ENCODE measurements at places on chromosomes 1 and 21.
A peak's percentile ranks its signal among the peaks of the same experiment; 100 is the strongest.

GRCh38 chr1:51717842-51718241 lies 101.0 kb downstream of the OSBPL9 start:
- DNase-seq, result no peak

GRCh38 chr1:54028306-54029251 lies 10.6 kb upstream of the LDLRAD1 start:
- no peak for DNase-seq

DNA sequence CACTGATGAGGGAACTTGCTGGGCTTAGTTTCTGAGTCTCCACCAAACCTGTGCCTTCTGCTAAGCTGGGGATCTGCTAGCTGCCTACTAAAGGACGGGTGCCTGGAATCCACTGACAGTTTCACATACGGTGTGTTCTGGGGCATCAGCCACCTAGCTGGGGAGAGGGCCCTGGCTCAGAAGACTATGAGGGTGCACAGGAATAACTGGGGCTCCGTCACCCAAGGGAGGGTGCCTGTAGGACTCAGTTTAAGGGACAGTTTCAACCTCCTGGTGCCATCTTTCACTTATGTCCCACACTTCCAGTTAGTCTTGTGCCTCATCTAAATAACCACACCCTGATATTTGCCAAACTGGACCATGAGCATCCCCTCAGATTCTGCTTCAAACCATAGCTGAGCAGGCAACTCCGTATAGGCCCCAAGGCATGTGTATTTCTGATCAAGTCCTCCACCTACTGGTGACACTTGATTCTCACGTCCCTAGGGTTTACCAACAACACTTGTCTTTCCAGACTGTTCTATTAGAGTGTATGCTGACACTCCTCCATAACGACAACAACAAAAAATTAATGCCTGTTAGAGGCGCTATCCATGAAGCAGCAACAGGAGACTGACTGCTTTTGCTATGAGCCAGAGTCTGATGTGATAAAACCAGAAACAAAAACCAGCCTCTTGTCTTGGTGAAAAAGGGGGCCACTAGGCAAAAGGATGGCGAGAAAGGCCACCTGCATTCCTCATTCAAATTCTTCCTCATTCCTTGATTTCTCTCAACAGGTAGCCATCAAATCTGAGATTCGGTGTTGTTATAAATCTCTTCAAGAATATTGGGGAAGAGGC lies 55.0 kb upstream of the PAXBP1 start:
- DNase-seq, result peak; percentile 85

- peak; percentile 53 for DNase-seq
Observed at GRCh38 chr1:70754701-70755100, 292.9 kb downstream of the PTGER3 start.

- DNase-seq, result no peak
Observed at GRCh38 chr1:183898001-183898396, 93.1 kb downstream of the RGL1 start.

- no peak for DNase-seq
Observed at GRCh38 chr1:55311057-55311641, 96.0 kb upstream of the USP24 start.

GRCh38 chr1:240031414-240031813 lies 60.3 kb upstream of the FMN2 start:
- DNase-seq, result no peak

GRCh38 chr1:12615865-12616708 lies 1.9 kb downstream of the DHRS3 start:
- peak; percentile 18 for DNase-seq

GRCh38 chr1:200245473-200245872 lies 164.4 kb downstream of the ZNF281 start:
- peak; percentile 48 for DNase-seq

- DNase-seq, result no peak
Observed at GRCh38 chr1:100151679-100152078, 18.7 kb downstream of the TRMT13 start.

- peak; percentile 32 for DNase-seq
Observed at GRCh38 chr1:203324105-203325025, 19.0 kb downstream of the BTG2 start.

DNA sequence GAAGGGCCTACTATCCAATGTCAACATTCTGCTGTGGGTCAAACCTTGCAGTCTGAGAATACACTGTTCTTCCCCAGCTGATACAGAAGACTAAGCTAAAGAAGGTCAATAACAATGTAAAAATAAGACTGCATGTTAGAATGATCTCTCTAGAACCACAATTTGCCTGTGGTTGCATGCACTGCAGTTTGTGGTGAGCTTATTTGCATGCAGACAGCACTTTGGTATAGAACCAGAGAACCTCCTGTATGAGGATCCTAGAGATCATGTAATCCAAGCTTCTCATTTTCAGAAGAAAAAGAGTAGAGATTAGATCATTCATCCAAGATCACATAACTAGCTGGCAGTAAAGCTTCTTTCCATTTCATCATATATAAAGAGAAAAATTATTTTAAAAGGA lies 15.8 kb downstream of the SYNJ1 start:
- DNase-seq, result peak; percentile 45

DNA sequence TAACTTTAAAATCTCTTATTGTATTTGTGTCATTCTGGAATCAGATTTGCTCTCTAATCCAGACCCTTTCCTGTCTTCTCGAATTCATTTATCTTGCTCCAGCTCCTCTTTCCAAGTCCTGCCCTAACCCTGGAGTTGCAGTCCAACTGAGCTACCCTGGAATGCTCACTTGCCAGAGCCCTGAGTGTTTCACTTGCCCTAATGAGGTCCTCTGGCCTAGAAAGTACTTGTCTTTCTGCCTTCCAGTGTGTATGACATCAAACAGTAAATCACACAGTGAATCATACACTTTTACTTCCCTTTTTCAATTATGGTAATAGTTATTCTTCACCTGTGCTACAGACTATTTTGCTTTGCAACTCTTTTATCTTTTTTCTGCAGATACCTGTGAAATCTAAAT lies 96.9 kb downstream of the NEK7 start:
- DNase-seq, result peak; percentile 62

GRCh38 chr1:87805666-87806378 lies 477.1 kb downstream of the LMO4 start:
- no peak for DNase-seq

Data from hematopoietic multipotent progenitor cell treated with erythropoietin and hydrocortisone succinate and interleukin-3 and kit ligand, for 4 days (in vitro differentiated cells).